ENCODE measurements at places on chromosomes 2 and 18.

DNA sequence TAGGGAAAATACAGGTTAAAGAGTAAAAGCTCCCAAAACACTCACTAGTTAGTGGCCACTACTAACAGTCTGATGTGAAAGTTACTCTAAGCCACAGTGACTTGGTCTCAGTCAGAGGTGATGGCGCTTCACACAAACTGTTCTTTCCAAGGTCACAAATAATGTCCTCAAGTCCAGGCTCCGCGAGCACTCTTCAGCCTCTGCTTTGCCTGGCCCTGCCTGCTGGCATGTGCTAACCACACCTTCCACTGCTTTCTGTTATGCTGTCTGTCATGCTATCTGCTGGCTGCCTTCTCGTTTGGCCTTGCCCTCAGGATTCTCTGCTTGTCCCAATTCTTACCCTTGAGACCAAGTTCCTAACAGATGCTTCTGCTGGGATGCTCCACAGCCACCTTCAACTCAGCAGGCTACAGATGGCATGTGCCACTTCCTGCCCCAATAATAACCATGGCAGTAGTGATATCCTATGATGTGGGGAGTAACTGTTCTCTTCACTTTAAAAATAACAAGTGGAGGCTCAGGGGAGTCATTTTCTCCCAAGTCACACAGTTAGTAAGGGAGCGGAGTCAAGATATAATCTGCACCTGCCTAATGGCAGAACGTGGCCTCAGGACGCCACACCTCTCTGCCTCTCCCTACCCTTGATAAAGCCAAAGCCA is 75.7 kb downstream of the ZAP70 start:
- no peak for DNase-seq

- DNase-seq: no peak
Measured at GRCh38 chr2:165010556-165010955, 55.2 kb upstream of the SLC38A11 start.

DNA sequence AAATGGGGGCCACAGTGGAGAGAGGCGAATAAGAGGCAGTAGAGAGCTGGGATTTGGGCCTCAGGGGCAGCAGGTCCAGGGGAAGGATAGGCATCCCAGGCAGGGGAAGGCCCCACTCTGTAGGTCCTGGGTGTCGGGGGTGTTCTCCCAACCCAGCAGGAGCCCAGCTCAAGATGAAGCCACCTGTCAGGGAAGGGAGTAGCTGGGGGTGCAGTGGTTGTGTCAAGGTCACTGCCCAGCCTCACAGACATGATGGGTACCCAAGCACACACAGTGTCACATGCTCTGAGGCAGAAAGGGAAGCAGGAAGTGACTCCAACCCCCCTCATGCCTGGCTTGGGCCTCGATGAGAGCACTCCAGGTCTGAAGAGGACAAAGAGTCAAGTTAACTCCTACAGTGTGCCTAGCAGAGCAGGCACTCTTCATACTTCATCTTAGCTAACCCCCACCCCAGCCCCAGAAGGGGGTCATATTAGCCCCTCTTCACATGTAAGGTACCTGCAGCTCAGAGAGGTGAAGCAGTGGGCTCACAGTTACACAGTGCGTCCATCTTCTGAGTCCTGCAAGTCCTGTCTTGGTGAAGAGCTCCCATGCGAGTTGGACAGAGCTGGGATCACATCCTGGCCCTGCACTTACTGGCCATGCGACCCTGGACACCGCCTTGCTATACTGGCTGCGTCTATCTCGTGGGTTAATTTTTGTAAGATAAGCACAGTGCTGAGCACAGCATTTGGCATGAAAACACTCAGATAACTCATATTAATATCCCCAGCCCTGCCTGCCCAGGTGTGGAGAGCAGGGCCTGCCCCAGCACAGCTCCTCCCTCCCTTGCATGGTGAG is 72.6 kb upstream of the DAPL1 start:
- no peak for DNase-seq

DNA sequence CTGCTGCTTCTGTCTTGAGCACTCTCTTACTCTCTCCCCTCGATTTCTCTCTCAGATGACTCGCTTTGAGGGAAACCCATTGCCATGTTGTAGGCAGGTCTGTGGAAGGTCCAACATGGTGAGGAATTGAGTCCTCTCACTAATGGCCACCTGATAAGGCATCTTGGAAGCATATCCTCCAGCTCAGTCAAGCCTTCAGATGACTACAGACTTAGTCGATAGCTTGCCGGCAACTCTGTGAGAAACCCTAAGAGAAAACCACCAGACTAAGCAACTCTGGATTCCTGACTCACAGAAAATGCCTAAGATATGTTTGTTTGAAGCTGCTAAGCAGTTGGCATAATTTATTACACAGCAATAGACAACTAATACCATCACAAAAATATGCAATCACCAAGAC is 51.2 kb downstream of the WDR75 start:
- DNase-seq: no peak

DNA sequence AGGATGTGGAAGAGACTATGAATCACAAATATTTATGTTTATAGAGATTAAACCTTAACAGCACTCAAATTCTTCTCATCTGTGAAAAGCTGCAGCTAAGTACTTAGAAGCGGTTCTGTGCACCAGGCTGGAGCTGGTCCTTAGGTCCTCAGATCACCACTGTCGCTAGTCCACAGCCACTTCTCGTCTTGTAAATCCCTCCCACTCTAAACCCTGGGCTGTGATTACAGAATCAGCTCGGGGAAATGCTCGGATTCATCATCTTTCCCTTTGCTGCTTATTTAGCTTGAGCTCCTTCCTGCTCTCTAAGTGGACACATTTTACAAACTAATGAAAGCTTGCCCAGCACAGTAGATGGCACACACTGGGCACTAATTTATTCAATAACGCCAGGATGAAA is 61.7 kb downstream of the RNF152 start:
- no peak for DNase-seq

DNA sequence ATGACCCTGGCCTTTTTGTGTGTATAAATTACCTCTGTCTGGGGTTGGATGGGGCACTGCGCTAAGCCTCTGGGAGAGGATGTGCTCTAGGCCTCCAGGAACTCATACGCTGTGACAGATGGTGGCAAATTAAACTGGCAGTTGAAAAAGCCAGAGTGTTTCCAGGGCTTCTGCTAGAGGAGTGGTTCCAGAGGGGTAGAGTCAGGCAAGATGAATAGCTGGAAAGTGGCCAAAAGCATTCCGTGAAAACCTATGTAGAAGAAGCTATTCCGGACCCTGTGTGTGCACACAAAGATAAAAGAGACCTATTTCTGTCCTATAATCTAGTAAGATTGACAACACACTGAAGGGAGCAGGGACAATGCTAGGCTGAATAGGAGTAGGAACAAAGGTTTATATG is 84.8 kb downstream of the ACTR3 start:
- DNase-seq: no peak

- no peak for DNase-seq
Measured at GRCh38 chr2:12602661-12603060, 114.1 kb upstream of the TRIB2 start.

DNA sequence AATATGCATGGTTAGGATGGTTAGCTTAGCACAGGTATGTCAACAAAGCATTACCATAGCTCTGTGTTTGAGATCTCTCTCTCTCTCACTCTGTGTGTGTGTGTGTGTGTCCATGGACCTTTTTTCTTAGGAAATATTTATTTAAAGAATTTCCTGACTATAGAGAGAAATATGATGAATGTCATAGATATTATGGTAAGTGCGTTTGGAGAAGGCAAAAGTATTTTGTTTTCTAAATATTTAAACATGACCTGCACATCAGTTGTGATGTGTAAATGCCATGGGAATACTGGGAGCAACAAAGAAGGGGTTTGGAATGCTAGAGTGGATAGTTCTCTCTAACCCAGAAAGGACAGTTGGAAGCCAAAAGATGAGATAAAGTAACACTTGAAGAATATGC is 3.9 kb upstream of the TMEM178A start:
- no peak for DNase-seq

All from SHP77 (cell line).